IMR-90 (cell line): ENCODE measurements at places on chromosomes 7 and 10. TPM values are rescaled to one million over a fixed set of nuclear protein-coding genes. Genes with fewer than 3 reads are reported as not detected.

RNLS gene
- total RNA-seq: 4.2 and 7.0 TPM in 2 replicates

DRGX gene
- total RNA-seq: not detected in 2 replicates

TMEM225B gene
- 0.54 and 0.56 TPM in 2 replicates for total RNA-seq

PLEKHS1 gene
- total RNA-seq: not detected in 2 replicates

HOXA7 gene
- under 0.01 and 0.18 TPM in 2 replicates for total RNA-seq

DNA sequence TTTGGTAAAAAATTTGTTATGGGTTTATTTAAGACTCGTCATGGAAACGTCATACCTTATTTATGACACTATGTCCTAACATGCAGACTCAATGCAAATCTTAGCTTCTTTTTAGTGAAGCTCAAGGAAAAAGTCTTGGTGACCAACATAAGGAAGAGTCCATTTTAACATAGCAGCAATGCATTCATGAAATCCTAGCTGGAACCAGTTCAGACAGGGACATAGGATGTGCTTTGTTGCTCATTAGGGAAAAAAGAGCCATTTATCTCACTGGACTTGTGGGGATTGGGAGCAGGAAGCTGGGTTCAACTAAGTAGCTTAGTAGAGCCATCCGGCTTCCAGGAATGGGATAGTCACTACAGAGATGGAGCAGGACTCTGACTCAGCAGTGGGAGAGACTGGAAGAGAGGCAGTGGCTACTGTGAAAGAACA, 100.7 kb upstream of the DKK1 start:
- H3K27me3 ChIP-seq: no peaks in the 10 kb centered on the region
- H3K36me3 ChIP-seq: no peaks in the 10 kb centered on the region
- no peak overlapping the region for H3K4me3 ChIP-seq

DNA sequence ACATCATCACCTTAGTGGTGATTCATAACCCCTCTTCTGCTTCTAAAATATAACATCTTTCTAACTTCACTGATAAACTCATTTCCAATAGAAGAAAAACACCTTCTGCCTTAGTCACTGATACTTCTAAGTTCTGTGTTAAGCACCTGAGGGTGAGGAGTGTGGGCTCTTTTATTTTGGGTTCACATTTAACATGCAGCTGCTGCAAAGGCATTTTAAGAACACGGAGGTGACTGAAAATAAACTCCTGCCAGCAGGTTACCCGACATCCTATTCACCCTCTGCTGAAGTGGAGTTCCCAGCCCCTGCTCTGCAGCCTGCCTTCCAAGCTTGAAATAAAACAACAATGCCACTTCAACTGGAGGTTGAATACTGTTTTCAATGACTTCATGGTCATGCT, 202.9 kb upstream of the PLXNA4 start:
- H3K36me3 ChIP-seq: no peaks in the 10 kb centered on the region
- DNase-seq: no peak
- H3K4me3 ChIP-seq: no peak overlapping the region
- H3K27ac ChIP-seq: no peak overlapping the region

GRCh38 chr10:34462056-34462455, 353.0 kb downstream of the PARD3 start:
- H3K27ac ChIP-seq: no peak overlapping the region
- H3K4me1 ChIP-seq: no peaks in the 10 kb centered on the region
- no peaks in the 10 kb centered on the region for H3K36me3 ChIP-seq
- H3K27me3 ChIP-seq: no peaks in the 10 kb centered on the region

DNA sequence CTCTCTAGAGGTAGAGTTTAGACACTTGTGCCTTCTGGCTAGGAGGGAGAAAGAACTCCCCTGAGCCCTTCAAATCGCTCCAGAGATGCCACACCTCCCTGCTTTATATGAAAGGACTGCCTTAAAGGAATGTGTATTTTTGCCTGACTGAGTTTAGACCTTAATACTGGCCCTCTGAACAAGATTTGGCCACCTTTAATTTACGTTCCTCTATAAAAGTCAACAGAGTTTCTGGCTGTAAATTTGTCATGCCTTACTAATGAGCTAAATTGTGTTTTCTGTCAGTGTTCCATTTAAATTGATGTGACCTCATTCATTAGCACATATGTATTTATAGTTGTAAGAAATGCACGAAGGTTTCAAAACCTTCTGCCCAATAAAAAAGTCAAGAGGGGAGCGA, 48.0 kb downstream of the SEMA3C start:
- H3K36me3 ChIP-seq: no peaks in the 10 kb centered on the region
- H3K4me1 ChIP-seq: no peaks in the 10 kb centered on the region; the same call in 1 of the 2 replicates
- no peak overlapping the region for H3K27ac ChIP-seq

GRCh38 chr7:143043391-143043790, 8.8 kb upstream of the OR6V1 start:
- no peak overlapping the region for H3K4me3 ChIP-seq
- H3K27me3 ChIP-seq: no peaks in the 10 kb centered on the region
- H3K36me3 ChIP-seq: no peaks in the 10 kb centered on the region
- H3K27ac ChIP-seq: no peak overlapping the region
- no peak for DNase-seq

GRCh38 chr10:43199684-43200537, 61.7 kb downstream of the CSGALNACT2 start:
- H3K27ac ChIP-seq: no peak overlapping the region
- H3K4me3 ChIP-seq: no peak overlapping the region
- H3K36me3 ChIP-seq: no peaks in the 10 kb centered on the region
- H3K27me3 ChIP-seq: no peaks in the 10 kb centered on the region; the same call in 1 of the 2 replicates

GRCh38 chr7:107432261-107432660, 37.6 kb upstream of the GPR22 start:
- no peaks in the 10 kb centered on the region for H3K4me1 ChIP-seq
- no peak overlapping the region for H3K27ac ChIP-seq
- H3K27me3 ChIP-seq: no peaks in the 10 kb centered on the region
- DNase-seq: no peak
- no peak overlapping the region for H3K4me3 ChIP-seq
